IPS-NIHi11 (cell line): ENCODE measurements at places on chromosomes 5 and 9.

GRCh38 chr5:126755593-126755992 lies 21.3 kb upstream of the LMNB1 start:
- no peak for DNase-seq

- no peak for DNase-seq
These were observed 132.3 kb upstream of the MPDZ start for GRCh38 chr9:13411791-13412190.

DNA sequence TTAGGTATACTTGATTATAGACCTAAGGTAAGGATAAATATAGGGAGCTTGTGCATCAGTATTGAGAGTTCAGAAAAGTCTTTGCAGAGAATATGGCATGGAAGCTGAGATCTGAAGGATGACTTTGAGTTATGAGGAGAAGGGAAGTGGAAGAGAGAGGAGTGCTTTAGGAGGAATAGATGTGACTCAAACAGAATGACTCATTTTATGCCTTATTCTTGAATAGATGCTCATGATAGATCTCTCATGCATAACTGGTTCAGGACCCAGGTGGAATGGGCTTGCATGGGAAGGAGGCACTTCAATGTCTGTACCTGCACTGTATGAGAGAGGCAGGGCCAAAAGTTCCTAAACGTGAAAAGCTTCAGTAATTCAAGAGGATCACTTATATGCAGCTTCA lies 103.3 kb downstream of the CWC27 start:
- DNase-seq, result no peak

DNA sequence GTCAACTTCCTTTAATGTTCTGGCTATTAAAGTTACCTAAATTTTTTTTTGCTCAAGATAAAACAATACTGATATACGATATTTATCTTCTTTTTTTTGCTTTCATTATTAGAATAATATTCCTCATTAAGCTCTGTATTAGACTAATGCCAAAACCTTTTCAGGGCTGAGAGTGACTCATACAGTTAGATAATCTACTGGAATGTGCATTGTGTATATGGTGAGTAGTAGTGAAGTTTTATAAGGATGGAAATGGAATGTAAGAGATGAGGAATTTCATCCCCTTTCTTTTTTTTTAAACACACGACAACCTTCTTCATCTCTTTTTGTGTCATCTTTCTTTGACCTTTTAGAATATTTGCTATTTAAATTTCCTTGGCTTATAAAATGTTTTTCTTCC lies 268.6 kb downstream of the ISL1 start:
- DNase-seq, result no peak

DNA sequence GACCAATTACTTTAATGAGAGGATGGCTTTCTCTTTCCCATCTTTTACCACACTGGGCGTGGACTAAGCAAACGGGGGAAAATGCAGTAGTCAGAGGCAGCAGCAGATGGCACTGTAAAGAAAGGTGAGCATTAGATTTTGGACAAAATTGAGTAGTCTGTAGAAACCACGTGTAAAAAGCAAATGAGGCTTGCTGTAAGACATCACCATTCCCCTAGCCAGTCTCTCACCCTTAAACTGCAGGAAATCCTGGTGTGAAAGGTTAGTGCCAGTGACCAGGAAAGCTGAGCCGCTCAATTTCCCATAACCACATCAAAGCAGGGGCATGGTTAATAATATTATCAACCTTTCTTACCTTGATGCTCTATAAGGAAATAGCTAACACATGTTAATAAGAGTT lies 31.8 kb downstream of the SPATA31C2 start:
- DNase-seq, result peak; percentile 32

DNA sequence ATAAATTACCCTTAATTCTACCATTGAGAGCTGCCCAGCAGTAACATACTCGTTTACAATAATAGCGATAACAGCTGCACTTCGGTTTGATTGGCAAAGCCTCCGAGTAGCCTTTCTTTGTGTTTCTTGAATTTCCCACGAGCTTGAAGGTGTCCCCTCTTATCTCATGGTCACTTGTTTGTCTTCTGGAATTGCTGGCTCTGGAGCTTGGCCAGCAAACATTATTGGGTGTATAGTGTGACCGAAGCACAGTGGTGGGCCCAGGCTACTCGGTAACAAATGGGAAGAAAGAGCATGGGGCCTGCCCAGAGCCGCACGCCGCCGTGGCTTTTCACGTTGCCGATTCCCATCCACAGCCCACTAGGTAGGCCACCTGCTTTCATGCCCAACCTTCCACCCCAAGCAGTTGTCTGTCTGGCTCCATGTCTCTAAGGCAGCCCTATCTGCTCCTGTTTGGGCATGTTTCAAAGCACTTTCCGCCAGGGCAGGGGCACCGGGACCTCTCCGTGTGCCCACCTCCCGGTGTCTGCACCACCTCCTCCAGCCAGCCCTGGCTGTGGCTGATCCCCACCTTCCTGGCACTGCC lies 8.7 kb downstream of the STKLD1 start:
- DNase-seq, result no peak

DNA sequence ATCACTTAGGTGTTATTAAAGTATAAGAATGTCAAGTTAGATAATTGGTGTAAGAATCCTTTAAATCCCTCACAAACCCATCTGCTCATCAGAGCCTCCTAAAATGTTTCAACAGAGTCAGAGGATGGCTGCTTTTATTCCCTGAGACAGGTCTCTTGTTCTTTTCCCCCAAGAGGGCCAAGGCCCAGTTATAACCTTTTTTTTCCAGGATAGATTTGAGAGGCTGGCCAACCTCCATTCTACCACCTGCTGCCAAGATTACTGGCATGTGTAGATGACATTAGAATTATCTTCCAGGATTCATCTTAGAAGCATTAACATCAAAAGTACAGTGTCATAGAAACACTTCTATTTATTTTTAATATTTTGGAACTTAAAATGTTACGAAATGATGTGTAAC lies 305.1 kb downstream of the TRPM3 start:
- DNase-seq, result no peak

DNA sequence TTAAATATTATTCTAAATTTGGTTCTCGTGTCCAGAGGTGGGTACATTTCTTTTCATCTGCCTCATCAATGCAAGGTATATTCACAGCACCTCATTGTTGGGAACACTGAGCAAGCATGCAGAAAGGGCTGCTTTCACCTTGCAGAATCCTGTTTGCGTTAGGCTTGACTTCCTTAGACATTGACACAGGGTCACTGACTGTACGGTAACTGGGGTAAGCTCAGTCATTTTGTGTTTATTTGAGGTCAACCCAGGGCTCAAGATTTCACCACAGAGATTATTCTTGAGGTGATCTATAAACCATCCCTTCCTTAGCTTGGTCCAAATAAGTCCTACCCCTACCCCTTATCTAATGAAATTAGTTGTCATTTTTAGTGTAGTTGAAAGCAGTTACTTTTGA lies 1.7 kb upstream of the PTPDC1 start:
- no peak for DNase-seq

GRCh38 chr9:98994172-98995058 lies 50.7 kb downstream of the COL15A1 start:
- DNase-seq, result no peak

- DNase-seq, result no peak
These were observed 133.9 kb upstream of the MTAP start for GRCh38 chr9:21668516-21668915.

DNA sequence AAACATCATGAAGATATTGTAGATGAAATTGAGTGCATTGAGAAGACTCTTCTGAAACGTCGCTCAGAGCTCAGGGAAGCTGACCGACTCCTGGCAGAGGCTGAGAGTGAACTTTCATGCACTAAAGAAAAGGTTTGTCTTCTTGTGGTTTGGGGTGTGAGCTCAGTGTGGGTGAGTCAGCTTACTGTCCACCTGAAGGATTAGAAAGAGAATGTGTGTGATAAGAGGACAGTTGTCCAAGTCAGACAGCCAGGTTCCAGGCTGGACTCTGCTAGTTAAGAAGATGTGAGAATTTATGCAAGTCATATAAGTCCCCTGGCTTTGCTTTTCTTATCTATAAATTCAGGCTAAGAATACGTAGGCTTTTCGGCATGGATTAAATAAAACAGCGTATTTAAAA lies 46.9 kb downstream of the RAB14 start:
- no peak for DNase-seq

DNA sequence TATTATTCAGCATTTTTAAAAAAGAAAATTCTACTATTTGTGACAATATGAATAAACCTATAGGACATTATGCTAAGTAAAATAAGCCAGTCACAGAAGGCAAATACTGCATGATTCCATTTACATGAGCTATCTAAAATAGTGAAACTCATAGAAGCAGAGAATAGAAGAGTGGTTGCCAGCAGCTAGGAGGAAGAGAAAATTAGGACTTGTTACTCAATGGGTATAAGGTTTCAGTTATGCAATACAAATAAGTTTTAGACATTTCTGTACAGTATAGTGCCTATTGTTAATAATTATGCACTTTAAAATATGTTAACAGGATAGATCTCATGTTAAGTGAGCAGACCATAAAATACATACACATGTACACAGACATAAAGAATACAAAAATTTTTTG lies 73.8 kb upstream of the SPINK5 start:
- DNase-seq, result no peak

DNA sequence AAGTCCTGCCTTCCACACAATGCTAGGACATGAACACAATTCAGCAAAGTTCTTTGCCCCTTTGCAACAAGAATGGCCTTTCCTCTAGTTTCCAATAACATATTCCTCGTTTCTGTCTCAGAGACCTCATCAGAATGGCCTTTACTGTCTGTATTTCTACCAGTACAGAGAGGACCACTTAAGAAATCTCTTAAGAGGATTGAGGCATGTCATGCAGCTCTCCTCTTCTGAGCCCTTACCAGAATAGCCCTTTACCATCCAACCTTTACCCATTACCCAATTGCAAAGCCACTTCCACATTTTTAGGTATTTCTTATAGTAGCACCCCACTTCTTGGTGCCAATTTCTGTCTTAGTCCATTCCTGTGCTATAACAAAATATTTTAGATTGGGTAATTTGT lies 20.3 kb downstream of the TNPO1 start:
- no peak for DNase-seq

GRCh38 chr9:125532412-125532811 lies 174.6 kb downstream of the MAPKAP1 start:
- no peak for DNase-seq

GRCh38 chr5:43981556-43981955 lies 378.6 kb downstream of the NNT start:
- DNase-seq, result peak; percentile 7

DNA sequence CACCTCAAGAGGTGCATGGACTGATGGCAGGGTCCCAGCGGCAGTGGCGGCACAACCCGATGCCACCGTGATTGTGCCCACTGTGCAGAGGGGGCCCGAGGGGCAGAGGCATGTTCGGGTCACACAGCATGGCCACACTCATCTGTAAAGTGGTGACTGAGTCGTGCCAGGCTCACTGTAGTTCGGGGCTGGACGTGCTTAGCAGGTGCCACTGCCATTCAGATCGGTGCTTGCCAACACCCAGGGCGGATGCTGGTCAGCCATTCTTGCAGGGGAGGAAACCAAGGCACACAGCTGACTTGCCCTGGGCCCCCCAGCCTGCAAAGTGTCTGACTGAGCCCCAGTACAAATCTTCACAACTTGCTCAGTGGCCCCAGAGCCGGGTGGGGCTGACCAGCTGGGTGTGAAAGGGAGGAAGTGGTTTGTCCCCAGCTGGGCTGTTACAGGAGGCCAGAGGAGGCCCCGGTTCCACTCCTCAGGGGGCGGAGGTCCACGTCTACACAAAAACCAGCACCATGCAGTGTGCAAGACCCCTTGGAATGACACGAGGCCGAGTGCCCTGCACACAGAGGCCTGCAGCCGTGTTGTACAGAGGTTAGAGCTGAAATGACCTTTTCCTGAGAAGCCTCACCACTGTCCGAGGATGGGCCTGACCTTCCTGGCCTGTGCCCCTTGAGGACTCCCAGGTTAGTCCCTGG lies 17.9 kb downstream of the FGD3 start:
- DNase-seq, result no peak

GRCh38 chr9:117858561-117858960 lies 154.4 kb downstream of the TLR4 start:
- no peak for DNase-seq

DNA sequence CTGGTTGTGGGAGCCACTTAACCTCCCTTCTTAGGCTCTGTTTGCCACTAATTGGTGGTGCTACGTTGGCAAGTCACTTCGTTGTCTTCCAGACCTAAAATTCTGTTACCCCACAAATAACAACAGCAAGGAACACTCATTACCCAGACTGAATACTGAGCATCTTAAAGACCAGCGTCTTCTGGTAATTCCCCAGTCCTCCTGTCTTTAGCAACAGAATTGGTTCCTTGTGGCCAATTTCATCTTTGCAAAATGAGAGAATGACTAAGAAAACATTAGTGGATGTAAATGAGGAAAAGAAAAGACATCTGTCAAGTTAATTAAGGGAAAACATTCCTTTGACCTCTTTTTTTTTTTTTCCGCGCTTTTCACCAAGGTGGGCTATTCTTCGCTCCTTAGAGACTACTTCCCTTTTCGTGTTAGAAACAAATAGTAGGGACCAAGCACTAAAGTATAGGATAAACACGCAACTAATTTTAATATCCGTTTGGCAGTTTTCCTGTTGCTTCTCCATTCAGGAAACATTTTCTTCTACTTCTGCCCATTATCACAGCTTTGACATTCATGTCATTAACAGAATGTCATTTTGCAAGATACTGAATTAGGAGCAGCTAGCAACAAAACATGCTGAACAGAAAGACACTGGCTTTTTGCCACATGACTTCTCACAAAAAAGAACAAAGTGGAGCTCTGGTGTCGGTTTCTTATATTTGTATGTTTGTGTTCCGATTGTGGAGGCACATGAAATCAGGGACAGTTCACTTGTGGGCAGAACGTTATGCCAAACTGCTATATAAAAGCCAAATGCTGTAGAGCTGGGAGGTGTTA lies 154.2 kb downstream of the CD180 start:
- DNase-seq, result no peak

DNA sequence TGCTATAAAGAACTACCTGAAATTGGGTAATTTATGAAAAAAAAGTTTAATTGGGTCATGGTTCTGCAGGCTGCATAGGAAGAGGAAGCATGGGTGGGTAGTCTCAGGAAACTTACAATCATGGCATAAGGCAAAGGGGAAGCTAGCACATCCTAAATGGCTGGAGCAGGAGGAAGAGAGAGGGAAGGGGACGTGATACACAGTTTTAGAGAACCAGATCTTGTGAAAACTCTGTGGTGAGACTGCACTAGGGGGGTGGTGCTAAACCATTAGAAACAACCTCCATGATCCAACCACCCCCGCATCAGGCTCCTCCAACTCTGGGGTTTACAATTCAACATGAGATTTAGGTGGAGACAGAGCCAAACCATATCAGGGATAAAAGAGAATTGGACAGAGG lies 624.2 kb downstream of the PRR16 start:
- no peak for DNase-seq

- no peak for DNase-seq
These were observed 18.4 kb downstream of the FAM219A start for GRCh38 chr9:34440017-34440416.
